Inflammatory macrophage treated with lipopolysaccharide for 4 hours (primary cell): ENCODE measurements at places on chromosomes 7 and 10.

DNA sequence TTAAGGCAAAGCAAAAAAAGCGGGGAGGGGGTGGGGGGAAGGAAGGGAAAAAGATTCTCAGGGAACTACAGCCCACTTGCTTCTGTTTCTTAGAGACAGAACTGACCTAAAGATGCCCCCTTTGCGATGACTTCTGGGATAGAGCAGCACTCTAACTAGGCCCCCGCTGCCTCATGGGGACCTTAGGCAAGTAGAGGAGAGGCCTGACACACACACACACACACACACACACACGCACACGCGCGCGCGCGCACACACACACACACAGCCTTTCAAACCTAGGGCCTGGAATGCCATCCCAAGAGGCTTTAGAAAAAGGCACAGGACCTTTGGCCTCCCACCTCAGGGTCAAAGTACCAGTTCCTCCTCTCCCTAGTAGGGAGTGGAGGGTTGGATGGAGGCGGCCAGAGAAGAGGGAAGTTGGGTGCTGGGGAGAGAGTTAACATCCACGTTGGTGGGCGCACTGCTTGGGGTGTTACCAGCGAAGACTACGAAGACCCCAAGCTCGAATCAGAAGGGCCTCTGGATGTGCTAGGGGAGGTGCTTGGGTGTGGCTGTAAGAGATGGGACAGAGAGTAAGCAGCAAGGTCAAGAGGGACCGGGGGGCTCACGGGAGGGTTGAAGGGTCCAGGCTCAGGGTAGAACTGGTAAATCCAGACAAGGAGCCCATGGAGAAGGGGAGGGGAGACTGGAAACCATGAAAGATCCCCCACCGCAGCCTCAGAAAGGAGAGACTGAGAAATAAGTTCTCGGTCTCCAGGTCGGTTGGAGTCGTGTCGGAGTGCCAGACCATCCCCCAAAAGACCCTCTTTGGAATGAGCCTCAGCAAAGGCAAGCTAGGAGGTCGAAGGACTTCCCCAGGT, 1.2 kb upstream of the COL1A2 start:
- no peak for DNase-seq

DNA sequence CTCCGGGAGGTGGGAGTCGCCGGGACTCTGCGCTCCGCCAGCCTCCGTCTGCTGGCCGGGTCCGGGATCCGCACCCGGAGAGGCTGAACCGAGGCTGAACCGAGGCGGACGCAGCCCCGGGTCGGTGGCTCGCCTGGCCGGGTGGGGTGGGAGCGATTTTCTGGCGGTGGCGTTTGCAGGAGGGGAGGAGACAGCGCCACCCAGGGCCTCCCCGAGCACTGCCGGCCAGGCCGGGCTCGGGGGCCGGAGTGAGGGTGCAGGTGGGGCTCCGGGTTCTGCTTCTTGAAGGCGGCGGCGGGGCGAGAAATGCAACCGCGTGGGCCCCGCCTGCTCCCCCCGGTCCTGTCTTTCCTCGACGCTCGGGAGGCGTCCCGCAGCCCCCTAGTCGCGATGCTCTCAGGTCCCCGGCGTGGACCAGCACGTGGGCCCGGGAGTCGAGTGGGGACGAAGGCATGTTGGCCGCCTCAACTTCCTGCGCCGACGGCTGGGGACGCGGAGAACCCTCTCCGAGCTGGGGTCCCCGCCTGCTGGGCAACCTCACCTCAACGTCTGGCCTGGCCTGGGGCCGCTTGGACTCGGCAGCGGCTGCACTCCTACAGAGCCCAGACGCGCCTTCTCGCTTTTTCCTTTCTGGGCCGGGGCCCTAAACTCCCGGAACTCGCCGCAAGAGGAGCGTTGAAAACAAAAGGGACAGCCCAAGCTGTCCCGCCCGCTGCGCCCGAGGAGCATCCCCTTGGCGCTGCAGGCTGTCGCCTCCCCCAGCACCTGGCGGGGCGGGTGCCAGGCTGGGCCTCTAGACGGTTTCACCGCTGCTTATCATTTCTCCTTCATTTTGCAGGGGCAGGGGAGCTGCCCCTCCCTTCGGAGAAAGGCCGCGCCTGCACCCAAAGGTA, 25.2 kb upstream of the VAX1 start:
- DNase-seq, result no peak

- DNase-seq, result no peak
Measured at GRCh38 chr10:132476146-132477065, 61.2 kb upstream of the INPP5A start.

GRCh38 chr7:29989257-29989995, at the start of gene SCRN1:
SCRN1 (minus strand) TSS chr7:29989801; CDS start chr7:29969067, 20,734 bp downstream.
- peak; percentile 13 for DNase-seq

DNA sequence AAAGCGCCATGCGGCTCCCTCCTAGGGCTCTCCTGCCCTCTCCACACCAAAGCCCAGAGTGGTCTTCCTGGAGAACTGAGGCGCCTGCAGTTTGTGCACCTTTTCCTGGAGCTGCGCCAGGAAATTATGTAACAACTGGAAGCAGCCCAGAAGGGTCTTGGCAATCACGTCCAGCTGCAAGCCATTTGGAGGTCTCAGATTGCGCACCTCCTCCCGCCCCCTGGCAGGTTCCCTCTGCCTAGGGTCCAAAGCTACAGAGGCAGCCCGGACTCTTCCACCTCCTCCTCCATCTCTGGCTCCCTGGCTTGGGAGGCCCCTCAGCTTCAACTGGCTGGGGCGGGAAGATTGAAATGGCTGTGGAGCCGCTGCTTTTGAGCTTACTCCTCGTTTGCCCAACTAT, 34.0 kb upstream of the SFTPD start:
- no peak for DNase-seq

DNA sequence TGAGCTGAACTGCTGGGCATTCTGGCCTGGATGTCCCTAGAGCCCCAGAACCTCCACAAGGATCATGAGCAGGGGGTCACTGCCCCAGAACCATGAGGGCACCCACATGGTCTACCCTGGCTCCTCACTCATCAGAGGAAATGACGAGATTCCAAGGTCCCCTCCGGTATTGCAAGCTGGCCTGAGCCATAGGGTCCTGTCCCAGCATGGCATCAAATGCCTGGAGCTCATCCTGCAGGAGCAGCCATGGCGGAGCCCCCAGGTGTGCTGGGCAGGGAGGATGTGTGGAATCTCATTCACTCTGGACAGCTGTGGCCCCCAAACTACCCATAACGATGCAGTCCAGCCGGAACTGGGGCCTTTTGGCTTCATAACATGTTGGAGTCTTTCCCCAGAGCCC, 66.6 kb upstream of the ANTXRL start:
- DNase-seq, result no peak

- DNase-seq, result peak; percentile 7
Measured at GRCh38 chr10:88657901-88658300, 6.3 kb upstream of the LIPF start.
